ENCODE measurements at places on chromosomes 5 and 9.

- DNase-seq = no peak
These were observed 44.2 kb downstream of the PSMB7 start for GRCh38 chr9:124370896-124371582.

DNA sequence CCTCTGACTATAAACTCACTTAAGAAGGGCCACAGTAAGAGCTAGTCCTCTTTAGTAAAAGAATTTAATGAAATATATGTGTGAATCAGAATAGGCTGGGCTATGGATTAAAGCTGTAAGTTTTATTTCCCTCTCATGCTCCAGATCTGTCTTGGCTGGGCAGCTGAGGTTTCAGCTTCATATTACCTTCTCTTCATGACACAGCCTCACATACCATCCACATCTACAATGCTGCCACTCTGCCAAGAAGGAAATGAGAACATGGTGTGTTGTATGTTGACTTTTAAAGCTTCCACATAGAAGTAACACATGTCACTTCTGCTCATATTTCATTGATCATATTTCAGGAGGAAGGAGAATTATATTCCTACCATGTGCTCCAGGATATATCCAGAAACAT lies 776.0 kb upstream of the ACO1 start:
- DNase-seq = no peak

GRCh38 chr5:87141544-87141943 lies 126.1 kb upstream of the RASA1 start:
- DNase-seq = no peak

- no peak for DNase-seq
These were observed 4.4 kb upstream of the RAPGEF1 start for GRCh38 chr9:131744171-131744719.

DNA sequence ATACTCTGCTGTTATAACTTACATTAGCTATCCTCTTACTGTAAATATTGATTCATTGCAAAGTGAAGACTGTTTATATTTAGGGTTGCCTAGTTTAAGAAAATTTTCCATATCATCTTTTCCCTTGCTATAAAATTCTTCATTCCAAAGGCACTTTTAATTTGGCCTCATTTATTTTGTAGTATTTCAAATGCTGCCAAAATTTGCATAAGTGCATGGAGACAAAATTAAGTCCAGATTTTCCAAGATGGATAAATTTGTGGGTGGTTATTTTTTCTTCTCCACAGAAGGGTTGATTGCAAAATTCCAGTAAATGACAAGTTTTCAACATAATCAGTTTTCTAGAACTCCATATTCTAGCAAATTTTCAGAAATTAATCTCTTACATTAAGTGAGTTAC lies 141.5 kb upstream of the MTAP start:
- DNase-seq = no peak

DNA sequence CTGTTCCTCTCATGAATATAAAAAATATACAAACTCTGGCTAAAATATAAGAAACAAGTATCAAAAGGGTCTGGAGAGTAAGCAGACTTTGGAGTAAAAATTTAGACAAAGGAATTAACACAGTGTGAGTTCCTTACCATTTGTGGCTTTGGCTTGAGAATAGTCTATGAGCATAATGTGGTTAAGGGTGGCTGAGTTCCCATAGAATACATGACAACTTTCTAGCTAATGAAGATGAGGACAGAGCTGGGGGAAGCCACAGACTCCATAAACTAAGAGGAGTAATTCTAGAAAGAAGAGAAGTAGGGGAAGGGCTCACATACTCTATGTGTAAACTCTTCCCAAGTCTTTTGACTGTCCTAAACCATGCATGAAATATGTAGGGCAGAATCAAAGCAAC lies 79.4 kb downstream of the CAAP1 start:
- DNase-seq = no peak

- DNase-seq = no peak
These were observed 36.8 kb downstream of the GPBP1 start for GRCh38 chr5:57210633-57211032.

DNA sequence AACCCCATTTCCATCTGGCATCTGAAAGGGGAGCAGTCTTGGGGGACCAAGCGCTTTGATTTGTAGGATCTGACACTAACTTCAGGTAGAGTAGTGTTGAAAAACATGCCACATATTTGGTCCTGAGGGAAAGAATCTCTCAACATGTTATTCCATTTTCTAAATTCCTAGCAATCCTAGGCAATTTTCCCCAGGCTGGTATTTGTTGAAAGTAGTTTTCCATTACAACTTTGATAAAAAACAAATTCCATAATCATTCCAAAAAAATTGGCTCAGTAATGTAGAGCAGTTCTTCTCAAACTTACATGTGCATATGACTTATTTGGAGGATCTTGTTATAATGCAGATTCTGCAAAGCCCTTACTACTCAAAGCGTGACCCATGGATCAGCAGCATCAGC lies 477.9 kb downstream of the ACTL7B start:
- DNase-seq = no peak

DNA sequence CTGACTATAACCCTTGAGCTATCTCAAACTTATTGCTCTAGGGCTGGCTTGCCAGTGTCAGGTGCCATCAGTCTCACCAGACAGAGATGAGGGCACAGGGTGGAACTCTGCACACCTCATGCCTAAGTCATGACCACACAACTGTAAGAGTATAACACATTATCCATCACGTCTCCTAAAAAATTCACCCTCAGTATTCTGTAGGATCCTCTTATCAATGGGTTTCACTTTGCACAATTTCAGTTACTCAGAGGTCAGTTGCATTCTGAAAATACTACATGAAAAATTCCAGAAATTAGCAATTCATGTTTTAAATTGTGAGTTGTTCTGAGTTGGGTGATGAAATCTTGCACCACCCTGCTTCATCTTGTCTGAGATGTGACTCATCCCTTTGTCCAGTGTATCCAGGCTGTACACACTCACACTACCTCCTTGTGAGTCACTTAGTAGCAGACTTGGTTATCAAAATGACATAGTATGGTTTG lies 690.9 kb upstream of the CDH18 start:
- DNase-seq = no peak

Data from stimulated activated CD8-positive, alpha-beta memory T cell treated with anti-CD3 and anti-CD28 coated beads, Interleukin-4, amount 100 ng/mL, for 4 hours (primary cell).